Activated B cell treated with CpG ODN at 0.5 μM for 24 hours (primary cell): ENCODE measurements at places on chromosomes 12 and 14. TPM values are rescaled to one million over a fixed set of nuclear protein-coding genes. Genes with fewer than 3 reads are reported as not detected.

BAZ1A gene
- 45.3 and 55.9 TPM in 2 replicates for total RNA-seq

PTPRB gene
- total RNA-seq, result not detected in 2 replicates

CCDC38 gene
- total RNA-seq, result 0.09 and 0.42 TPM in 2 replicates

CLEC1A gene
- total RNA-seq, result not detected in 2 replicates

RNASE2 gene
- total RNA-seq, result not detected in 2 replicates

PLEKHD1 gene
- 0.22 and 0.24 TPM in 2 replicates for total RNA-seq
